ENCODE measurements at places on chromosomes 16 and 17.

DNA sequence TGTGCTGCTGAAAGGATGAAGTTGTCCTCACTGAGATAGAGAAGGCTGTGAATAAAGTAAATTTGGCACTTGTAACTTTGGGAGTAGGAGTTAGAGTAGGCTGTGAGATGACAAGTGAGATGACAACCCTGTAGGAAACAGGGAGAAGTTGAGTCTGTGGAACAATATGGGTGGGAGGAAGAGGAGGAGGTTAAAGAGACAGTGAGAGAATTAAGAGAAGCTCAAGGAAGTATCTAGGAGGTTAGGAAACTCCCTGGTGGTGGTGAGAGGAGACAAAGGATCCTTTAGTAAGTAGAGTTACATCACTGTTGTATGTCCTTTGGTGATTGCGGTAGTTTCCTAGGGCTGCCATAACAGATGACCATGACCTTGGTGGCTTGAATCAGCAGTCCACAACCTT, 10.7 kb upstream of the HSD17B2 start:
- no peak for DNase-seq

DNA sequence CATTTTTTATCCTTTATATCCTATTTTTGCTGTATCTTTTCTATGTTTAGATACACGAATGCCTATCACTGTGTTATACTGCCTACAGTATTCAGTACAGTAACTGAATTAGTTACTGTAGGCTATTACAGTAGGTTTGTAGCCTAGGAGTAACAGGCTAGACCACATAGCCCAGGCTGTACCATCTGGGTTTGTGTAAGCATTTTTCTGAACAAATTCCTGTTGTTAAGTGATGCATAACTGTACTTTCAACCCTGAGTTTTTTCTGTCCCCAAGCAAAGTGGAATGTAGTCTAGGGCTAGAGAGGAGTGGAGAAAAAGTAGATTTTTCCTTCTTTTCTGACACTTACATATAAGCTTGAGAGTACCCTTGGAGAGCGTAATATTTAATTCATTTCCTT, 282.1 kb downstream of the HS3ST3B1 start:
- no peak for DNase-seq

GRCh38 chr17:12927541-12928425, 90.0 kb downstream of the ELAC2 start:
- DNase-seq, result no peak

GRCh38 chr16:65120461-65120830, 1.4 kb downstream of the CDH11 start:
- no peak for DNase-seq

DNA sequence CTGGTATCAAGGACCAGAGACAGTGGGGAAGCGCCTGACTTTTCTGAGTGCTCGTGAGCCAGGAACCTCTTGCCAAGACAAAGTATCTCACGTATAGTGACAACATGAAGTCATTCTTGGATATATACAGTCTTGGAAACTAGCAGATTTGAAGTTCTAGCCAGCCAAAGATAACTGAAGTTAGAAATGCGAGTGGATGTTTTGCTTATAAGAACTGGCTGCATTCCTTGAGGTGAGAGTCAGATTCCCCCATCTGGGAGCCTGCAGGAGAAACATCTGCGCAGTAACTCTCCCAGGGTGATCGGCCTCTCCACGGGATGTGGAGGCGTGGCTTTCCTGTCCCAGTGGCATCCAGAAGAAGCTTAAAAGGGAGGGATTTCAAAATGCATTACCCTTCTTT, 89.8 kb downstream of the SHISA6 start:
- no peak for DNase-seq

GRCh38 chr16:48146131-48146530, 9.7 kb downstream of the ABCC12 start:
- no peak for DNase-seq

- DNase-seq, result no peak
These were observed 19.4 kb downstream of the CYLD start for GRCh38 chr16:50761267-50761666.

- no peak for DNase-seq
These were observed 2.5 kb upstream of the SALL1 start for GRCh38 chr16:51153577-51154031.

DNA sequence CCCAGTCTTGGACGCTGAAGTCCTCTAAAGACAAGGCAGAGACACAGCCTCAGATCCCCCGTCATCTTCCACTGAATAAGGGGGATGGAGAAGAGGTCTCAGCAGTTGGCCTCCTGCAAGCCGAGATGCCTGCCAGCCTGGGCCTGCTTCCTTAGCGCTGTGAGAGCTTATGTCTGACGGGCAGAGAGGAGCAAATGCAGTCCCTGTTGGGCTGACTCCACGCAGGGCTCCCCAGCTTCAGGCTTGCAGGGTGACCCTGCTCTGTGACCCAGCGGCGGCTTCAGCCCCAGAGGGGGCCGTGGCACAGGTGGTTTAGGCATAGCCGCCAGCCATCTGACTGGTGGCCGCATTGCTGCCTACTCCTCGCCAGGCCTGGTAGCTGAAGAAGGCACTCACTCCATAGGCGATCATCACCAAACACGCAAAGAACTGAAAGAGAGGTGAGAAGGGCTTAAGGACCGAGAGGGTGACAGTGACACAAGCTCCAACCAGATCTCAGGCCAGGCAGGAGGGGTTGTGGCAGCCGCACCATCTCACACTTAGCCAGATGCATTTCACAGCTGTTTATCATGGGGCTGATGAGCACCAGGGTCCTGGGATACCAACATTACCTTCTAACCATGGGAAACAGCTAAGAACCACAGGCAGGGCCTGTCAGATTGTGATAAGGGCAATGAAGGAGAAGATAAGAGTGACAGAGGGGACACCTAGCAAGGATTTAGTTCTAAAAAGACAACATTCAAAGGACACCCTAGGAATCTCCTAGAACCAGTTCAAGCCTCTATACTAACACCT, 11.7 kb downstream of the ARL2BP start:
- no peak for DNase-seq

DNA sequence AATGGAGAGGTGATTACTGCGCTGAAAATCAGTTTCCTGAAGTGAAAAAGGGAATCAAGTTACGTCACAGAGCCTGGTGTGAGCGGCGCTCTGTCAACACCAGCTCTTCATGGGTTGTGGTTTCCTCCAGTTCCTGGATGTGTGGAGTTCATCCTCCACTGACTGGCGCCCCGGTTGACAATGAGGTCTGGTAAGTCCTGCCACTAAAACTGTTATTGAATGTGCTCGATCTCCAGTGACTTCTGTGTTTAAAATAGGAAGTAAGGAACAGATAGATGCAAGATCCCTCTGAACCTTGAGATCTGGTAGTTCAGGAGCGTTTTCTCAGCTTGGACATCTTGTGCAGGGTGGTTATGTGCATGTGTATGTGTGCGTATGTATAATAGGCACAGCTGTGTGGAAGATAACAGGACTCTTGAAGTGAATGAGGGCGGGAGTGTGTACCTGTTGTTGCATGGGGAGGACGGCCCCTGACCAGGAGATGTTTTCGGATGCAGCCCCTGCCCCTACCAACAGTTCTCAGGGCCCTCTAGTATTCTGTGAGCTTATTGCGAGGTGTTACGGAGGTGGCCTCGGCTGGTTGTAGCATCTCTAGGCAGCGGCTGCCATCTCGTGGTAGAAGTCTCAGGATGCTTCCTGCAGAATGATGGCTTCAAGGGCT, 22.0 kb upstream of the GOT2 start:
- peak; percentile 69 for DNase-seq

GRCh38 chr17:43532581-43532980, 13.6 kb downstream of the ETV4 start:
- DNase-seq, result no peak

GRCh38 chr17:49061524-49061943, 64.3 kb downstream of the IGF2BP1 start:
- DNase-seq, result no peak

DNA sequence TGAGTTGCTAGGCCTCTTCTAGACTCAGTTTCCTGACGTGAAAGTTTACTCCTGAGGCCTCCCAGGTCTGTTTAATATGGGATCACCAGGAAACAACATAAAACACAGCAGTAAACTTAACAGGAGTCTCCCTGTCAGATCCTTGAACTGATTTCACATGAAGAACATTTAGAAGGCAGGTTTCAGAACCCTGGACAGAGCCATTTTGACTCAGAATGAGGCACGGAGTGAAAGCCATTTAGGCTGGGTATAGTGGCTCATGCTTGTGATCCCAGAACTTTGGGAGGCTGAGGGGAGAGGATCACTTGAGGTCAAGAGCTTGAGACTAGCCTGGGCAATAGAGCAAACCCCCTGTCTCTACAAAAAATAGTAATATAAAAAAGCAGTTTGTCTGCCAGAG, 289.1 kb downstream of the CA10 start:
- no peak for DNase-seq

DNA sequence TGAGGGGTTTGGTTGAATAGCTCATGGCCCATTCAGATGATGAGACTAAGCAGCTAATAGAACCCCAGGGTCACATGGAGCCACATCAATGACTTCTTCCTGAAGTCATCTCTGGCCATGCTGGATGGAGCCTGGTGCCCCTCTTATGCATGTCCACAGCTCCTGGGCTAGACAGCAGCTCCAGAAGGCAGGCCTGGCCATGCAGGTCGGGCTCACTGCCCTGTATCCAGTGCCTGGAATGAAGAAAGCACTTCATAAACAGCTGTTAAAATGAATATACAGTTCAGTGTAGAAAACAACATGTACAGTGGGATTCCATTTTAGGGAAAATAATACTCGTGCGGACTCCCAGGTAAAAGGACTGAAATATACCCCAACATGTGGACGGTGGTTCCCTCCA, 73.9 kb downstream of the GNAO1 start:
- no peak for DNase-seq

DNA sequence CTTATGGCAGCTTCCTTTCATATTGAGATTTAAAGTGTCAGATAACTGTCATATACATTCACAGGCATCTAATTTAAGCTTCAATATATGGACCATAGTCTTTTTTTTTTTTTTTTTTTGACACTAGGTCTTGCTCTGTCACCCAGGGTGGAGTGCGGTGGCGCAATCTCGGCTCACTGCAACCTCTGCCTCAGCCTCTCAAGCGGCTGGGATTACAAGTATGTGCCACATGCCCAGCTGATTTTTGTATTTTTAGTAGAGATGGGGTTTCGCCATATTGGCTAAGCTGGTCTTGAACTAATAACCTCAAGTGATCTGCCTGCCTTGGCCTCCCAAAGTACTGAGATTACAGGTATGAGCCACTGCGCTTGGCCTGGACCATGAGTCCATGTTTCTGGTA, 13.6 kb downstream of the CEP95 start:
- no peak for DNase-seq

DNA sequence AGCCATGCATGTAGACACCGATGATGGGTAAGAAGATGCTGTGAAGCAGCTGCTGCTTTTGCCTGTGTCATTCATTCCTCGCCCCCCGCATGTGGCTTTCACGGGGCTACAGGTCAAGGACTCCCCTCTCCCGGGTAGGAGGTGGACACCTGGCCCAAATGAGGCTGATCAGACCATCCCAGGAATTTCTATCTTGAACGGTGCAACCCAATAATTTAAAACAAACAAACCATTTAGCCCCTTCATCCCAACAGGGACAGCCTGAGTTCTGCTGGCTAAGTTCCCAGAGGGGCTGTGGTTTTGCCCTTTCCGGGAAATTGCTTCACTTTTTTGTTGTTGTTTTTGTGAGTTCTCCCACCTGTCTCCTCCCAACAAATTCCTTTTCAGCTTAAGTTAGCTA, 137.7 kb upstream of the CDH5 start:
- DNase-seq, result no peak

DNA sequence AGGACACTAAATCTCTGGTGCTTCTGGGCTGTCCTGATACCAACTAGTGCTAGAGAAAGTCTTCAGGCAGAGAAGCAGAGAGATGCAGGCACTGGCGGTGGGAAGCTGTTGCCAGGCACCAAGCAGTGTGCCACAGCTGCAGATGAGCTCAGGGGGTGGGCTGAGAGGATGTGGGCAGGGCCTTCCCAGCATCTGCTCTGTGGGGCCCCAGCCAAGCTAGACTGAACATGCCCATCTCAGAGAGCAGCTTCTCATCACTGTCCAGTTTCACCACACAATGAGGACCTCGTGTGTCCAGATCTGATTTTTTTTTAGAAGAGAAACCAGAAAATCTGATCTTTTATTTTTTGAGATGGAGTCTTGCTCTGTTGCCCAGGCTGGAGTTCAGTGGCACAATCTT, 17.1 kb downstream of the PSKH1 start:
- DNase-seq, result no peak

DNA sequence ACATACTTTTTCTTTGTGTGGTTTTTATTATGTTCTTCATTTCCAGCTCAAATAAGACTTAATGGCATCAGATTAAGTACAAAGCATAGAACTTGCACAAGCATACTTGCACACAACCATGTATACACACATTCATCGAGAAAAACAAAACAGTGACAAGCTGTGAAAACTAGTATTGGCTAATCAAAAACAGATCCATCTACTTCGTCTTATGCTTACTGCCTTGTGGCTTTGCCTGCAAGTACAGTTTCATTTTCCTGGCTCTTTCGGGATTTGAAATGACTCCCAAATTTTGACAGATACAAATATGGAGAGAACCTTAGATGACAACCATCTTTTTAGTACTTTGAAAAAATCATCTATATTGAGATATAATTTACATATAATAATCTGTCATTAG, 338.3 kb downstream of the BCAS3 start:
- no peak for DNase-seq

- DNase-seq, result no peak
These were observed 41.5 kb upstream of the ABCC12 start for GRCh38 chr16:48197294-48197693.

DNA sequence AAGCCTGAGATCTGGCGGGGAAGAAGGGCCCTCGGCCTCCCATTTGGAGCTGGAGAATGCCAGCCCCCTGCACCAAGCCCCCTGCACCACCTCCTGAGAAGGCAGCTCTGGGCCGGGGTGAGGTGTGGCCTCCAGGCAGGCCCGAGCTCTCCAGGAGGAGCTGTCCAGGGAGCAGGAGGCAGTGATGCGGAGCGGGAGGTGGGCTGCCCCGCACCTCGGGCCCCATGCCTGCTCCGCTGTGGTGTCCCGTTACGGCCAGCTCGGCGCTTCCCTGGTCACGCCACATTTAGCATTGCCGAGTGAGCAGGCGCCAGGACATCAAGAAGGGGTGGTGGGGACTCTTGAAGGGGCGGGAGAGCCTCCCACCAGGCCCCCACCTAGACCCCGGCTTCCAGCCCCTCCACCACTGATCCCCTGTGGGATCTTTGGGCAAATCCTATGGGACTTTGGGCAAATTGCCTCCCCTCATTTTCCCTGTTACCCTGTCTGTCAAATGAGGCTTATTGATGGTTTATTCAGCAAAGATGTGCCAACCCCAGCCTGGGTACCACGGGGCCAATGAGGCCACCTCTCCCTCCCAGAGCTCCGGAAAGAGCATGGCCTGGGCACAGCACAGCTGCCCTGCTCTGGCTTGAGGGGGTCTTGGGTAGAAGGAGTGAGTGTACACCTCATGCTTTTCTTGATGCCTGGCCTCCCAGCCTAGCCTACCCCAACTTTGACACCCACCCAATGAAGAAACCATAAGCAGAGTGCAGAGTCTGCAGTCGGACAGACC, 15.3 kb downstream of the FOXN1 start:
- no peak for DNase-seq

- DNase-seq, result no peak
These were observed 263.7 kb upstream of the RPL38 start for GRCh38 chr17:73939806-73940205.

GRCh38 chr16:19542138-19542821, 13.2 kb upstream of the VPS35L start:
- DNase-seq, result no peak

All from amygdala (tissue), 56 donors.